ENCODE measurements at places on chromosomes 4 and X.
A peak's percentile ranks its signal among the peaks of the same experiment; 100 is the strongest.

DNA sequence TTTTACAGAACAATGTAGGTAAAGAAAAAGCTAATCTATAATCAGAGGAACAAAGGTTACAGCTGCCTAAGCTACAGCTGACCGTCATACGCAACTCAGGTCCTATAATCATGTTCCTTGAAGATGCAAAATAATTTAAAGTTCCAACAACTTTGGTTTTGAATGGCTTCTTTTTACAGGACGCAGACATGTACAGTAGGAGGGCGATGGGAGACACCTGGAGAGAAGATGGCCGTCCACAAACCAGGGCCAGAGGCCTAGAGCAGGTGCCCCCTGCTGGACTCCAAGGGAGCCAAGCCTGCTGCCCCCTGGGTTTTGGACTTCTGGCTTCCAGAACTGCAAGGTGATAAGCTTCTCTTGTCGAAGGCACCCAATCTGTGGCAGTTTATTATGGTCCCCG is 10.6 kb downstream of the HGFAC start:
- no peak for DNase-seq

DNA sequence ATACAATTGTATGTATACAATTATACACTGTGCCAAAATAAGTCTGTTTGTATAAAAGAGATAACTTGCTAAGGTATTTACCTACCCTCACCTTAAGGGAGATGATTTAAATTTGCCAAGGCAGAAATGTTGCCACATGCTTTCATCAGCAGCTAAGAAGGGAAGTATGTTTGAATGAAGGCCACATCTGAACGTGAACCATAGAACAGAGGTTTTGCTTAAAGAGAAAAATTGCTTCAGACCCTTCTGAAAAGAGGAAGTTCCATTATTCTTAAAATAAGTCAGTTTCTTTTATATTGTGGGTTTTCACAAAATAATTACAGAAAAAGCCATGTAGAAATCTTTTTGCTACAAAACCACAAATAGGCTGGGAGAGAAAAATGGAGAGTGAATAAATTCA is 621.5 kb upstream of the HTR2C start:
- DNase-seq = no peak

- DNase-seq = no peak
These were observed 942.3 kb upstream of the PRKX start for GRCh38 chrX:4655743-4656142.

GRCh38 chr4:83080561-83080960 is 34.0 kb downstream of the PLAC8 start:
- DNase-seq = no peak

GRCh38 chrX:49760290-49760890 is 64.6 kb upstream of the PAGE1 start:
- DNase-seq = no peak

GRCh38 chr4:172083272-172083671 is 270.1 kb downstream of the GALNTL6 start:
- no peak for DNase-seq

DNA sequence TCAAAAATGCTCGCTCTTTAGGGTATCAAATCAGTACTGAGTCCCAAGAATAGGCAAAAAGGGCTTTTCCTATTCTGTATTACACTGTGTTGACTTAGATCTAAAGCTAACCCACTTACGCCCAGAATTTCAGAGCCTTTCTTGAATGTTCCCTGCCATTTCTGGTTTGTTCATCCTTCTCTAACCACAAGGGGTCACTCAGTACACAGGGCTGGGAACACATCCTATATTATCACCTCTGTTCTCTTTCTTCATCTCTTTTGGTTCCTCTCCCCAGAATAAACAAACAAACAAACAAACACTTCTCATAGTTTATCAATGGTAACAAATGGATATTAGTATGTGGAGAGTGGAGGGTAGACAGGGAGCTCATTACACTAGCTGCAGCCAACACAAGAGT is 25.5 kb upstream of the MORC4 start:
- peak; percentile 4 for DNase-seq

- no peak for DNase-seq
These were observed 45.5 kb upstream of the CYP2U1 start for GRCh38 chr4:107885865-107886264.
